ENCODE measurements at places on chromosomes 3 and 15. TPM values are rescaled to one million over a fixed set of nuclear protein-coding genes. Genes with fewer than 3 reads are reported as not detected.

Gene AADACL2
- not detected for total RNA-seq

- peak overlapping the region; percentile 99 for H3K27ac ChIP-seq
- no peaks in the 10 kb centered on the region for H3K36me3 ChIP-seq
- peak overlapping the region; percentile 99 for H3K4me3 ChIP-seq
- no peak for DNase-seq
Measured at GRCh38 chr3:185935465-185936272, 2.1 kb downstream of the TRA2B start.

GRCh38 chr3:74883222-74883621 lies 268.8 kb upstream of the CNTN3 start:
- no peak overlapping the region for H3K27ac ChIP-seq
- no peaks in the 10 kb centered on the region for H3K4me1 ChIP-seq
- H3K36me3 ChIP-seq, result no peaks in the 10 kb centered on the region
- H3K4me3 ChIP-seq, result no peak overlapping the region
- DNase-seq, result no peak
- H3K27me3 ChIP-seq, result no peaks in the 10 kb centered on the region

Gene MGLL
- total RNA-seq, result 19.2 TPM

DNA sequence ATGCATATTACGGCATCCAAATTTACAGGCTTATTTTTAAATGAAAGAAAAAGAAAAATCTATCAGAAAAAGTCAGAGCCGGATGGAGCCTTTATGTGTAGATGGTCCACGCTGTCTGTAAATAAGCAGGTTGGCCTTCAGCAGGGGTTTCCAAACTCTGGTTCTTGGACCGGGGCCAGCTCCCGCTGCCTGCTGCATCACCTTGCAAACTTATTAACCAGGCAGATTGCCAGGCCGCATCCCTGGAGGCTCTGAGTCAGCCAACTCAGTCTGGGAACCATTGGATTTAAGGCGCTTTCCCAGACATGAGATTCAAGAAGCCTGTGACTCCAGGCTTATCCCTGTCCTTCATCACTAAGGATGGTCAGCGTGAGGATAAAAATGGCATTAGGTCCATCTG lies 212.4 kb downstream of the OPA1 start:
- H3K4me3 ChIP-seq, result no peak overlapping the region
- no peak for DNase-seq
- no peaks in the 10 kb centered on the region for H3K27me3 ChIP-seq
- H3K4me1 ChIP-seq, result no peaks in the 10 kb centered on the region
- no peak overlapping the region for H3K27ac ChIP-seq

DNA sequence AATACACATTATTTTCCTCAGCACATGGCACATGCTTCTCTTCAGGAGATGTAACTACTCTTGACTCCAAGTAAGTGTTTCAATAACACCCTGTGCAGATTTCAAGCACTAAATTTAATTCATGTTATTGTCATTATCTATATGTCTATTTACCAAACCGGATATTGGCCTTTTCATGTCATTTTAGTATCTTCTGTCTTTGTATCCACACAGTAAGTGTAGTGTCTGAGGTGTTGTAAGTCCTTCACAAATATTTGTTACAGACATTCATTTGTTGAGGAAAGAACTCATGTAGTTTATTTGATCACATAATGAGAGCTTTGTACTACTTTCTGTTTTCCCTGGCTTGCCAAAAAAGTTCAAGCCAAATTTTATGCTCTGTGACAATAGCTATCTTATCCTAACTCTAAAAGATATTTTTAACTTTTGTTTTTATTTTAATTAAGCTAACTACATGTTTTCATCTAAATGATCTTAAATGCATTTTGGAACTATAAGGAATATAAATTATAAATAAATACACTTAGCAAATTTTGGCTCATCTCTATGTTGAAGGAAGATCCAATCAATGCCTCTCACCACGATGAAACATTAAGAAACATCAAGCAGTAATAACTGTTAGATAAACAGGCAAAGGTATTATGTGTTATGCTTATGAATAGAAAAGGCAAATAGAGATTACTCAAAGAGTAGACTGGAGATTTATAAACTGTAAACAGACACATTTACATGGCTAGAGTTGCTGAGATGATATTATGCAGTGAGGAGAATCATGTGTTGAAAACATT lies 48.3 kb downstream of the SPTSSB start:
- no peaks in the 10 kb centered on the region for H3K36me3 ChIP-seq
- H3K4me1 ChIP-seq, result no peaks in the 10 kb centered on the region
- DNase-seq, result no peak
- H3K4me3 ChIP-seq, result no peak overlapping the region

Gene CPNE4
- 8.4 TPM for total RNA-seq

- no peak overlapping the region for H3K4me3 ChIP-seq
- H3K36me3 ChIP-seq, result no peaks in the 10 kb centered on the region
- no peak for DNase-seq
- no peaks in the 10 kb centered on the region for H3K27me3 ChIP-seq
- H3K4me1 ChIP-seq, result peaks cover 3% of the 10 kb centered on the region
- no peak overlapping the region for H3K27ac ChIP-seq
Measured at GRCh38 chr3:155321418-155321817, 27.9 kb upstream of the STRIT1 start.

Gene PIERCE2
- total RNA-seq, result 8.0 TPM

Gene PROK2
- total RNA-seq, result 7.7 TPM

DNA sequence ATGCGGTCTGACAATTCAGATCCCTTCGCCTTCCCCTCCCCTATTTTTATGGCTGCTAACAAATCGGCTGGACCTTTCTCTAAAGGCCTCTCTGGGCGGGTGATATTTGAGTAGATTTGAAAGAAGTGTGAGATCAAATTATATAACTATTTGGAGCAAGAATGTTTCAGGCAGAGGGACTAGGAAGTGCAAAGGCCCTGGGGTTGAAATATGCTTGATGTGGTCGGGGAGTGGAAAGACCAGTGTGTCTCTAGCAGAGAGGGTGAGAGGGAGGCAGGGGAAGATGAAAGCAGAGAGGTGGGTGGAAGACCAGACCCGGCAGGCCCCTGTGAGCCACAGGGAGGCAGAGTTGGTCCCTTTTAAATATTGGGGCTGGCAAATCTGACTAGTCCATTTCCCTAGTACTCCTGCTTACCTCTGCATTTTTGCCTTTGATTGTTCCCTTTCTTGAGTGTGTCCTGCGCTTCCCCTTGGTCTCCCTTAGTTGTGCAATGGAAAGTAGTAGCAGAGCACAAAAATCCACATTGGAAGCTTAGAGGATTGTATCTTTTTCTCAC lies 32.3 kb downstream of the SLCO3A1 start:
- no peaks in the 10 kb centered on the region for H3K27me3 ChIP-seq
- DNase-seq, result no peak
- no peaks in the 10 kb centered on the region for H3K36me3 ChIP-seq
- H3K4me1 ChIP-seq, result peaks cover 22% of the 10 kb centered on the region

DNA sequence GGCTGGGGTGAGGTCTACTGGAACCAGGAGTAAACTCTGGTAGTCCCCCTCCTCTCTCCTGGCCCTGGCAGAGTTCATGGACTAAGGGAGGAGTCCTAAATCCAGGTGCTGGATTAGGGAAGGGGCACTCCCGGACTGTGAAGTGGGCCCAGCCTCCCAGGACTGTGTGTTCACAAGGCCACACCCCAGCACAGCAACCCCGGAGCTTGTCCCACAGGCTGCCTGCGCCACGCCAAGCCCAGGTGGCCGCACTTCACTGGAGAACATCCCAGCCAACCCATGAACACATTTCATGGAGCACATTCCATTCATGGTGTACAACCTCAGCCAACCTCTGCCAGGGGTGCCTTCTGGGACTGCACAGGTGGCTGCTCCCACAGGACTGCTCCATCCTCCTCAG lies 8.2 kb downstream of the ARPIN start:
- H3K4me1 ChIP-seq, result no peaks in the 10 kb centered on the region
- H3K36me3 ChIP-seq, result no peaks in the 10 kb centered on the region
- no peak overlapping the region for H3K27ac ChIP-seq
- no peaks in the 10 kb centered on the region for H3K27me3 ChIP-seq
- DNase-seq, result no peak

DNA sequence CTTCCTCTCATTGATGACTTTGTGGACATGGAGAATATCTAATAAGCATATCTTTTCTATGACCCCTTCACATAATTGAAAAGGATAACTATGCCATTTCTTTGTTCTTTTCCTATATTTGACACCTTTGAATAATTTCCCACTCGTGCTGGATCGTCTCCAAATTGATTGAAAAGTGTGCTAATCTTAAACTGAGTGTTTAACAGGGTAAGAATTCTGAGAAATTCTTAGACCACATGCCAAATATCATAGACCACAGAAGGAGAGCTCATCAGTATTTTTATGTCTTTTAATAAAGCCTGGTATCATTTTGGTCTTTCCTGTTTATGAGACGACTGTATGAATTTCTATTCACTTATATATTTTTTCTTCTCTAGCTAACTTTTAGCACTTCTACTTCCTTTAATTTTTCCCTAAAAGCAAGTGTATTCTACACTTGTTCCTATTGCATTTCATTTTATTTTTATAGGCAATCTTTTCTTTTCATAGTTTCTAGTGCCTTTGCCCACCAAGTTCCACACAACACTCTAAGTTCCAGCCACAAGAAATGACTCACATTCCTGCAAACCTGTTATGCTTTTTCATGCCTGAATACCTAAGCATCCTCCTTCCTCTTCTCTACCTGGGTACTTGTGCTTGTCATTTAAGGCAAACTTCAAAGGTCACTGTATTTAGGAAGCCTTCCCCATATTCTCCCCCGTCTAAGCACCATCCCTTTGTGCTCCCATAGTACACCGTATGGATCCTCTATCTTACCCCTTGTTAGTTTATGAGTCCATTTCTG lies 30.1 kb downstream of the KBTBD8 start:
- no peak for DNase-seq
- peaks cover 6% of the 10 kb centered on the region for H3K4me1 ChIP-seq
- H3K4me3 ChIP-seq, result no peak overlapping the region
- no peak overlapping the region for H3K27ac ChIP-seq
- H3K36me3 ChIP-seq, result no peaks in the 10 kb centered on the region
- no peaks in the 10 kb centered on the region for H3K27me3 ChIP-seq

Gene GOLGA8K
- total RNA-seq, result 25.8 TPM

Gene PRR20G
- 12.8 TPM for total RNA-seq

GRCh38 chr15:65896236-65896635 lies 26.9 kb downstream of the RAB11A start:
- H3K4me1 ChIP-seq, result peaks cover 1% of the 10 kb centered on the region
- no peak overlapping the region for H3K4me3 ChIP-seq
- no peak overlapping the region for H3K27ac ChIP-seq
- H3K36me3 ChIP-seq, result no peaks in the 10 kb centered on the region
- no peak for DNase-seq
- no peaks in the 10 kb centered on the region for H3K27me3 ChIP-seq

- no peaks in the 10 kb centered on the region for H3K36me3 ChIP-seq
- H3K27ac ChIP-seq, result no peak overlapping the region
- no peak overlapping the region for H3K4me3 ChIP-seq
- no peak for DNase-seq
- no peaks in the 10 kb centered on the region for H3K27me3 ChIP-seq
Measured at GRCh38 chr3:121752261-121752660, 2.7 kb upstream of the GOLGB1 start.

Gene SERINC4
- 7.0 TPM for total RNA-seq

DNA sequence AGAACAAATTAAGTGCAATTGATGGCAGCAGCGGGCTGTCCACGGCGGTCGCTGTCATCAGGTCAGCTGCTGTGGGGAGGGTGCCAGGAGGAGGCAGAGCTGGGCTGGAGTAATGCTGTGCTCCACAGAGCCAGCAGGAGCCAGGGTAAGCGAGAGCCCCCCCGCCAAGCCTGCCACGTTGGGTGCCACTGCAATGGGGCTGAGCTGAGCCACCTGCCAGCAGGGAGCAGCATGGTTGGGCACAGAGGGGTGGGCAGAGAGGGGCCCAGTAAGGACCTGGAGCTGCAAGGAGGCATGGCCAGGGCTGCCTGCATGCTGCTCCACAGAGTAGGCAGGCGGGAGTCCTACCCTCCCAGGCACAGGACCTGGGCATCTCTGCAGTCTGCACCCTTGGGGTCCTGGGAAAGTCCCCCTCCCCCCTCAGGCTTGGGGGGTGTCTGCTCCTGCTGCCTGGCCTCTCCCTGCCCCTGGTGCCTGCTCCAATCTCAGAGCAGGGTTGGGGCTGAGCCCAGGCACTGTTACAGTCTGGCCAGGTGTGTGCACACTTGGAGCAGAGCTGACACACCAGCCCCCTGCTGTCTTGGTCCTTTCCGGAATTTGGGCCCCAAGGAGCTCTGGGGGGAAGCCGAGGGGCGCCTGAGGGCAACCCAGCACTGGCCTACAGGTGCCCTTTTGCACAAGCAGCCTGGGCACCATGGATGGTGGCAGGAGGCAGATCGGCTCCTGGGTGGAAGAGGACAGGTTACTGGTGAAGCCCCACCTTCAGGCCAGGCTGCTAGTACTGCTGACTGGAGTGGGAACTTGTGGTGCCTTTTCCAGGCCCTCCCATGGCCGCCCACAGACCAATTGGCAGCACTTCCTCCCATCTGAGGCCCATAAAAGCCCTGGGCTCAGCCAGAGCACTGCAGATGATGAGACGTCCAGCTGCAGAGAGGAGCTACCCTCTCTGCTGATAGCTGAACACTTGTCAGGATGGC lies 8.5 kb upstream of the PIAS1 start:
- no peak overlapping the region for H3K4me3 ChIP-seq
- H3K4me1 ChIP-seq, result no peaks in the 10 kb centered on the region
- H3K36me3 ChIP-seq, result no peaks in the 10 kb centered on the region
- H3K27me3 ChIP-seq, result no peaks in the 10 kb centered on the region

Gene MUSTN1
- total RNA-seq, result 3.6 TPM

- no peak overlapping the region for H3K4me3 ChIP-seq
- H3K27ac ChIP-seq, result no peak overlapping the region
- H3K27me3 ChIP-seq, result no peaks in the 10 kb centered on the region
- no peaks in the 10 kb centered on the region for H3K36me3 ChIP-seq
- peaks cover 4% of the 10 kb centered on the region for H3K4me1 ChIP-seq
Measured at GRCh38 chr3:141094790-141095545, 43.8 kb downstream of the SPSB4 start.

DNA sequence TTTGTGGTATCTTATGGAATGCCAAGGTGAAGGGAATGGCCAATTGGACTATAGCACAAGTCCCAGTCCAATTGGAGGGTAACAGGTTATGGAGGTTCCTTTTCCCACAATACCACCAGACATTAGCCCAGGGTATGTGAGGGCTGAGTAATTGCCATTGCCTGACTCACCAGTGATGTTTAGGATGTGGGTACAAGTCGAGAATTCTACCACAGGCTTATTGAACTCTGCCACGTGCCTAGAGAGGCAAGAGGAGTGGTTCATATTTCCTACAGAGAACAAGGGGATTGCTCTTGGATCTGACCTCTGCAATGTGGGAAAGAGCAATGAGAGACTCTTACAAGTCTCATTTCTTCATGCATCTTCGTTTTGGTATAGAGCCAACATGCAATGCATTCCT lies 85.0 kb upstream of the XCR1 start:
- no peaks in the 10 kb centered on the region for H3K36me3 ChIP-seq
- H3K4me1 ChIP-seq, result no peaks in the 10 kb centered on the region
- no peak overlapping the region for H3K27ac ChIP-seq
- DNase-seq, result no peak
- no peak overlapping the region for H3K4me3 ChIP-seq
- H3K27me3 ChIP-seq, result no peaks in the 10 kb centered on the region

DNA sequence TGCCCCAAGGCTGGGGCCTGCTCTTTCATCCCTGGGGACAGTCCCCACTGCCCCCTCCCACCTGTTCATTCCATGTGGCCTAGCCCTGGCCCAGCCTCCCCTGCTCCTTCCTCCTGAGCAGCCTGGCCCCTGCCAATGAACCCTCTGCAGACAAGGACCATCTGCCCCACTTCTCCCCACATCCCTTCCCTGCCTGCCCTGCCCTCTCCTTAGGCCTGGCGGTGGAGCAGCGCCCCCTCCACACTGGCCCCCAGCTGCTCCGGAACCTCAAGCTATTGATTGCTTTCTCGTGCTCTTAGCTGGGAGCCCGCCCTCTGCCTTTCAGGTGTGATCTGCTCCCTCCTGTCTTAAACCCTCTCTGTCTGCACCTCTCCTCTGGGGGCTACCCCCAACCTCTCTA lies 8.0 kb downstream of the PLXNA1 start:
- H3K4me3 ChIP-seq, result no peak overlapping the region
- DNase-seq, result no peak
- H3K4me1 ChIP-seq, result peaks cover 22% of the 10 kb centered on the region
- no peaks in the 10 kb centered on the region for H3K27me3 ChIP-seq

All from testis (tissue), 5 donors.